CD4-positive, alpha-beta T cell (primary cell): ENCODE measurements at places on chromosomes 5 and 9. TPM values are rescaled to one million over a fixed set of nuclear protein-coding genes. Genes with fewer than 3 reads are reported as not detected.

DNA sequence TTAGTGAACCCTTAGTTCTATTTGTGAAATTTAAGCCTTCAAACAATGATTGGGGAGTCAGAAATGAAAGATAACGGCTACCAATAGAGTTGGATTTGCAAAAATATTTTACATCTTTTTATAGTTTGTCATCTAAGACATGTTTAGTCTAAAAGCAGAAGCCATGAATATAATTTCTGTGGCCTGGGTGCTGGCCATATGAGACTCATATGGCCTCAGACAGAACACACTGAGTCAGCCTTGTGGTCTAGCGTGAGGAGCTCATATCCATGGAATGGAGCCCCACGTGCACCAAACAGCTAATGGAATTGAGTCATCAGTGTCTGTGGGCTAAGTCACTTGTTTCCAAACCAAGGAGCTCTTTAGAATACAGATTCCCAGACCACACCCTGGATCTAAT, 240.7 kb upstream of the NREP start:
- no peak overlapping the region for H3K27ac ChIP-seq
- DNase-seq = no peak
- no peaks in the 10 kb centered on the region for H3K4me1 ChIP-seq
- H3K36me3 ChIP-seq = no peaks in the 10 kb centered on the region

DNA sequence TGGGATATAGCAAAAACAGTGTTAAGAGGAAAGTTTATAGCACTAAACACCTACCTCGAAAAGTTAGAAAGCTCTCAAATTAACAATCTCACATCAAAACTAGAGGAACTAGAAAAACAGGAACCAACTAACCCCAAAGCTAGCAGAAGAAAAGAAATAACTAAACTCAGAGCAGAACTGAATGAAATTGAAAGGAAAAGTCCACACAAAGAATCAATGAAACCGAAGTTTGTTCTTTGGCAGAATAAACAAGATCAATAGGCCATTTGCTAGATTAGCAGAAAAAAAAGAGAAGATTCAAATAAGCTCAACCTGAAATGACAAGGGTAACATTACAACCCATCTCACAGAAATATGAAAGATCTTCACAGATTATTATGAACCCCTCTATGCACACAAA, 234.8 kb upstream of the ISL1 start:
- no peaks in the 10 kb centered on the region for H3K36me3 ChIP-seq
- H3K27me3 ChIP-seq = no peaks in the 10 kb centered on the region
- no peak overlapping the region for H3K4me3 ChIP-seq
- no peak for DNase-seq
- H3K4me1 ChIP-seq = no peaks in the 10 kb centered on the region

- H3K4me1 ChIP-seq = peaks cover 7% of the 10 kb centered on the region
- H3K4me3 ChIP-seq = no peak overlapping the region
- H3K27me3 ChIP-seq = no peaks in the 10 kb centered on the region
- H3K36me3 ChIP-seq = no peaks in the 10 kb centered on the region
- DNase-seq = no peak
Measured at GRCh38 chr5:175573493-175574269, 84.2 kb upstream of the HRH2 start.

The IFNB1 gene
- not detected for total RNA-seq

The C9orf153 gene
- 0.66 TPM for total RNA-seq

- H3K27me3 ChIP-seq = no peaks in the 10 kb centered on the region
- no peak overlapping the region for H3K4me3 ChIP-seq
- H3K4me1 ChIP-seq = no peaks in the 10 kb centered on the region
- H3K27ac ChIP-seq = no peak overlapping the region
- H3K36me3 ChIP-seq = no peaks in the 10 kb centered on the region
Measured at GRCh38 chr5:52963636-52964035, 25.5 kb upstream of the ITGA2 start.

DNA sequence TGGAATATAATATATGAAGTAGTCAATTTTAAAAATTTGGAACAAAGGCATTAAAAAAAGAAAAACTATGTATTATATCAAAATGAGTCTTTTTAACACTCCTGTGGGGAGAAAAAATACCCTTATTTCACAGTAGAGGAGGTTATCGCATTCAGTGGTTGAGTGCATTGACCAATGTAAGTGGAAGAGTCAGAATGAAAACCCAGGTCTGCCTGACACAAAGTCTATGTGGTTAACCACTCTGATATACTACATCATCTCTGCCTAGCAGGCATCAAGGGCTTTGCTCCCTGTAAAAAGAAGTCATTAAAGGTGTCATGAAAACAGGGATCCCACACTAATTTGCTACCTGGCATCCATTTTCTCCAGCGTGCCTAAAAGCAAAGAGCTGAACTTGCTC, 417.2 kb upstream of the C9orf72 start:
- no peaks in the 10 kb centered on the region for H3K4me1 ChIP-seq
- no peaks in the 10 kb centered on the region for H3K36me3 ChIP-seq
- no peak overlapping the region for H3K27ac ChIP-seq
